SK-MEL-5 (cell line): ENCODE measurements at places on chromosomes 4 and X.

DNA sequence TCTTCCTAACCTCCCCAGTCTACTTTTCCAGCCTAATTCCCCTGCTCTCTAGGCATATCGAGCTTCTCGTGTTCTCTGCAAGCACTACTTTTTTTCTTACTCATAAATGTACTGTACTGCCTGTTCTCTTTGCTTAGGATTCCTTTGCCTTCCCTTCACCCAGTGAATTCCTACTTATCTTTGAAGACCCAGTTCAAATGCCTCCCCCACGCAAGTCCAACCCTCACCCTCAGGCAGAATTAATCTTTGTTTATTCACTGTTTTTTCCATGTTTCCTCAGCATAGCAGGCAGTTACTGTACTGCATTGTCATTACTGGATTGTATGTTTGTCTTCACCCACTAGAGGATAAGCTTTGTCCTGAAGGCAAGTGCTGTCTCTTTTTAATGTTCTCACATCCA, 287.7 kb downstream of the BMPR1B start:
- peak; percentile 80 for DNase-seq

GRCh38 chrX:45668686-45669443, 468.2 kb upstream of the DIPK2B start:
- DNase-seq, result no peak

GRCh38 chr4:107246761-107247160, 210.6 kb upstream of the DKK2 start:
- no peak for DNase-seq

DNA sequence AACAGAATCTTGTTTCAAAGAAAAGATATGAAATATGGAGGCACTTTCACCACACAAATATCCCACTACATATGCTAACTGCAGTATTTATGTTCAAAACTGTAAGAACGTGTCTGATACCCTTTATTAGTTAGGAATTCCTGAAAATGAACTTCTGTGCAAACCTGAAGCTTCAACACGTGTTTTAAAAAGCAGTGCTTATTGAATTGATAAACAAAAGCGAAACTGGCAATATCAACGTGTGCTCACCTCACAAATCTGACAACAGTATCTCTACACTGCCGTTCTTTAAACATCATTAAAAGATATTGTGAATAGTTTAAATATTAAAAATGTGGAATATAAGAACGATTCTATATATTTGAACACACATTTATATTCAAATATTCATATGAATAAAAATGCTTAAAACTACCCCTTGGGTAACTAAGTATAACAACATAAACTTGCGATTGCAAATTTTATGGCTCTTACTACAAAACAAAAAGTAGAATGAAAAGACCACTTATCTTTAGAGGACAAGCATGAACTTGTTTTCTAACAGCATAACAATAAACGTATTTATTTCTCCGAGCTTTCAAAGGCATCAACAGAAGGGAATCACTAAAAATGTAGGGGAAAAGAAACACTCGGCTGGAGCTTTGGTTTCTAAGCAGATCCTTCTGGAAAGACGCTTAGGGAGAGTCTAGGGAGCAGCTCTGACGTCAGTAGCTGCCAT, at the start of gene LRP2BP:
Gene LRP2BP, minus strand, starts transcription at position 687 of the 718 bp plus-strand sequence. CDS start 17,738 bp downstream, outside the sequence.
- DNase-seq, result peak; percentile 93

DNA sequence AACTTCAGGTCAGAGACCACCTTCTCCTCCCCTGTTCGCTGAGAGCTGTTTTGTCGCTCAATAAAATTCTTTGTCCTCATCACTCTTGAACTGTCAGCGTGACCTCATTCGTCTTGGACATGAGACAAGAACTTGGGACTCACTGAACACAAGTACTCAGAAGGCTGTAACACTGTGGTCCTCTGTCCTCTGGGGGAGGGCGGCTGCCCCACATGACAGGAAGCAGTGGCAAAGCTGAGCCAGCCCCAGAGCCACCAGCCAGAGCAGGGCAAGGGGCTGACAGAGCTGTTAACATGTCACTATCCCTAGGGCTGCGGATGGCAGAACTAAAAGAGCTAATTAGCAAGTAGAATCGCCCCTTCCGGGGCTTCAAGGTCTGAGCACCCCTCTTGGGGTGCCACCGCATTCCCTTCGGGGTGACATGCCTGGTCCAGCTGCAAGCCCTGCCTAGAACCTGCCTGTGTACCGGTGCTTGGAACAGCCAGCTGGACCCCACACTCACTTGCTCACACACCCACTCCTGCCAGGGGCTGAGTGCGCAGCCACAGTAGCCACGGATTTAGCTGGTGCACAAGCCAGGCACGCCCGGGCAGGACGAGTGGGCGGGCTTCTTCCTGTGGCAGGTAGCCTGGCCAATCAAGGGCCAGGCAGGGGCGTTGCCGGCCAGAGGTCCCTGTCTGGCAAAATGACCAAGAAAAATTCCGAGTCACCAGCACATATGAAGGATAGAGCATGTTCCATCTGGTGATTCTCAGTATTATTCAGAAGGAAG, 648.6 kb upstream of the AGA start:
- peak; percentile 71 for DNase-seq

DNA sequence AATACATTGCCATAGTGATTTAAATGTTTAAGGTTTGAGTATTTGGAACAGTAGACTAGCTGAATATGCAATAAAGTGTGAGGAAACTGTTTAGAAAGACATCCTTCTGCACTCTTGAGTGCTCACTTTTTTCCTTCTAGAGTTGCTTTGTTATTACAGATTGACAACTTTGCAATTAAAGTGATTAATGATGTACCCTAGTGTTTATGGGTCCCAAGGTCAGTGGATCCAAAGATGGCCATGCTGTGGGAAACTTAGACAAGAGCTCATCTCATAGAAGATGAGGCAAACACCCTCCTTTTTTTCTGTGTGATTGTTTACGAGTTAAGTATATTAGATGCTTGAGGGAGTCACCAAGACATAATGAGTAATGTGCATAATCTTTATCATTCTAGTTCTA, 118.8 kb downstream of the PDLIM5 start:
- DNase-seq, result no peak

- DNase-seq, result no peak
Measured at GRCh38 chrX:2452799-2453198, 48.0 kb downstream of the DHRSX start.

DNA sequence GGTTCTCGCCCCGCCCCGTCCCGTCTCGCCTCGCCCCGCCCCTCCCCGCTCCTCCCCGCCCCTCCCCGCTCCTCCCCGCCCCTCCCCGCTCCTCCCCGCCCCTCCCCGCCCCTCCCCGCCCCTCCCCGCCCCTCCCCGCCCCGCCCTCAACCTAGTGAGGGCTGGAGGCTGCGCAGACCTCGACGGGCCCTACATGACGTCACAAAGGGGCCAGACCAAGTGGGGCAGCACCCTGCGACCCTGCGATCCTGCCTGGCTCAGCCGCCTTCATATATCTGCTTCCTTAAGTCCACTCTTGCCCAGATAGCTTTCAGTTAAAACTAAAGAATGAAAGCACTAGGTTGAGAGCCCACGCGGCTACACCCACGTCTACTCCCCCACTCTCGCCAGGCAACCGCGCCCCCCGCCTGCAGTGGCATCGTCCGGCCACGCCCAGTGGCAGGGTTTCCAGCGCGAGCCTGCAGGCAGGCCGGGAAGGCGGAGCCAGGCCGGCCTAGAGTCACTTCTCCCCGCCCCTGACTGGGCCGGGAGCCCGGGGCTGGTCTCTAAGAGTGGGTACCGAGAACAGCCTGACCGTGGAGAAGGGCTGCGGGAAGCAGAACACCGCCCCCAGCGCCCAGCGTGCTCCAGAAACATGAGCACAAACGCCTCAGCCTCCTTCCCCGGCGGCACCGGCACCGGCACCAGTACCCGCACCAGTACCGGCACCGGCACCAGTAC, 1.5 kb upstream of the MAOA start:
- DNase-seq, result peak; percentile 87

- no peak for DNase-seq
Measured at GRCh38 chr4:74631988-74632387, 162.3 kb downstream of the BTC start.

GRCh38 chr4:8376361-8377102, 64.0 kb downstream of the ACOX3 start:
- DNase-seq, result no peak

- no peak for DNase-seq
Measured at GRCh38 chr4:80980239-80980638, 50.3 kb upstream of the BMP3 start.

DNA sequence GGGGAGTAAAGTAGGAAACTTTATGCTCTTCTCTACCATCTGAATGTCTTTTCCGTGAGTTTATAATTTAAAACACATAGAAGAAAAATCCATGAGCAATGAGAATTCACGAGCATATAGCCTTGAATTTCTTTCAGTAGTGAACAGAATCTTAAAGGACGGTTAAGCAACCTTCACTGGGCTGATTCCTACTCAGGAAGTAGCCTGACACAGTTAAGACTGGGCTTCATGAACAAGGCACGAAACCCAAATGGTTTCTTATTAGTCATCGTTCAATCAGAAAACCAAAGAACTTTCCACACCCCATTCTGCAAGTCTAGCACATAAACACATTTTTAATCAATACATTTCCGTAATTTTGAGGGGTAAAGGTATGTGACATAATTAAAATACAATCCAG, 95.8 kb downstream of the SH3KBP1 start:
- DNase-seq, result no peak

DNA sequence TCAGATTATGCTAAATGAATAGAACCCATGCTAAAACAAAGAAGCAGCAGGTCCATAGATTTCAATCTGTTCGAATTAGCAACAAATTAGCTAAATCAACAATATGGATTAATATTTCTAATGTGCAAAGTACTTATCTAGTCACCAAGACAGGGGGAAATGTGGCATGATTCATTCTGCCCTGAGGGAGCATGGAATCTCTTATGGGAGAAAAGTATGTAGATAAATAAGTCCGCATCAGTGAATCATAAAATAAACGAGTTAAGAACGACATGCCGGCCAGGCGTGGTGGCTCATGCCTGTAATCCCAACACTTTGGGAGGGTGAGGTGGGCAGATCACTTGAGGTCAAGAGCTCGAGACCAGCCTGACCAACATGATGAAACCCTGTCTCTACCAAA, 102.1 kb downstream of the ANOS1 start:
- no peak for DNase-seq

DNA sequence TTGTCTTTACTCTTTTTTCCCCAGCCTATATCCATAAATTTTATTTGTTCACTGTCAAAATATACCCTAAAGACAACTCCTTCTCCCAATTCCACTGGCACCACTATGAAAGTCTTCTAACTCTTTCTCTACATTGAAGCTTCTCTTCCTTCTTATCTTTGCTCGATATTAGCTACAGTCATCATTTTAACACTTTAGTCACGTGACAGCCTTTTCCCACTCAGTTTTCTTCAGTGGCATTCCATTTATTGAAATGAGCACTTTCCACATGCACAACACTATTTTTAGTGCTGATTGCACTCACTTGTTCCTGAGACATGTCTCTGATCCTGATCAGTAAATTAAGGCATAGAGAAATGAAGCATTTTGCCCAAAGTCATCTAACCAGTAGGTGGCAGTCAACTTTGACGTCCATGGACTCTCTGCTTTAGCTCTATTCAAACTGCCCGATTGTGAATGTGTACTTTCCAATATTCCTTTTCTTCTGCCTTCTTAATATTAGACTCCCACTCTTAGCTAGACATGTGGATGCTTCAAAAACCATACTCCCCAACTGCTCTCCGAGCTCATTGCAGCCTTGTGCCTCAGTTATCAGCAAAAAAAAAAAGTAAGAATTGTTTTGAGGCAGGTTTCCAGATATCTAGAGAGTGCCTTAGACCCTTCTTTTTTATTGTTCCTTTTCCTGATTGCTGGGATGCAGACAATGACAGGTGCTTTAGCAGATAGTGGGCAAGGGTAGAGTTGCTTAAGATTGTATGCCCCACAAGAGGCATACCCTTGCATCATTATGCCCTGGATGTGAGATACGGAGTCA, 394.4 kb upstream of the ADGRL3 start:
- DNase-seq, result peak; percentile 54

GRCh38 chrX:53356186-53356585, 66.3 kb downstream of the SMC1A start:
- peak; percentile 22 for DNase-seq

GRCh38 chrX:19904778-19905367, 17.5 kb upstream of the SH3KBP1 start:
- DNase-seq, result peak; percentile 67

DNA sequence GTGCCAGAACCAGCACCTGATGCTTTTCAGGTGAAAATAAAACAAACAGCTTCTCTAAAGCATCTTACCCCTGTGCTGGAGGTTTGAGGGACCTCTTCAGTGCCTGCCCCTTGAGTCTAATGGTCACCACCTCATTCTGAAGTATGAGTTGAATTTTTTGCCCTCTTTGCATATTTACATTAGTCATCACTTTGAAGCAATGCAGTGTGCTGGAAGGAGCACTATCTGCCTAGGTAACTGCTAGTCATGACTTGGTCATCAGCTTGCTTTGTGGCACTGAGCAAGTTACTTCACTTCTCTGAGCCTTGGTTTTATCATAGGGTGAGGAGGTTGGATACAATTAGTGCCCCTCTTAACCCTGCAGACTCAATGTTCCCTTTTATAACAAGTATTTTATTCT, 44.9 kb downstream of the SPATA18 start:
- no peak for DNase-seq

DNA sequence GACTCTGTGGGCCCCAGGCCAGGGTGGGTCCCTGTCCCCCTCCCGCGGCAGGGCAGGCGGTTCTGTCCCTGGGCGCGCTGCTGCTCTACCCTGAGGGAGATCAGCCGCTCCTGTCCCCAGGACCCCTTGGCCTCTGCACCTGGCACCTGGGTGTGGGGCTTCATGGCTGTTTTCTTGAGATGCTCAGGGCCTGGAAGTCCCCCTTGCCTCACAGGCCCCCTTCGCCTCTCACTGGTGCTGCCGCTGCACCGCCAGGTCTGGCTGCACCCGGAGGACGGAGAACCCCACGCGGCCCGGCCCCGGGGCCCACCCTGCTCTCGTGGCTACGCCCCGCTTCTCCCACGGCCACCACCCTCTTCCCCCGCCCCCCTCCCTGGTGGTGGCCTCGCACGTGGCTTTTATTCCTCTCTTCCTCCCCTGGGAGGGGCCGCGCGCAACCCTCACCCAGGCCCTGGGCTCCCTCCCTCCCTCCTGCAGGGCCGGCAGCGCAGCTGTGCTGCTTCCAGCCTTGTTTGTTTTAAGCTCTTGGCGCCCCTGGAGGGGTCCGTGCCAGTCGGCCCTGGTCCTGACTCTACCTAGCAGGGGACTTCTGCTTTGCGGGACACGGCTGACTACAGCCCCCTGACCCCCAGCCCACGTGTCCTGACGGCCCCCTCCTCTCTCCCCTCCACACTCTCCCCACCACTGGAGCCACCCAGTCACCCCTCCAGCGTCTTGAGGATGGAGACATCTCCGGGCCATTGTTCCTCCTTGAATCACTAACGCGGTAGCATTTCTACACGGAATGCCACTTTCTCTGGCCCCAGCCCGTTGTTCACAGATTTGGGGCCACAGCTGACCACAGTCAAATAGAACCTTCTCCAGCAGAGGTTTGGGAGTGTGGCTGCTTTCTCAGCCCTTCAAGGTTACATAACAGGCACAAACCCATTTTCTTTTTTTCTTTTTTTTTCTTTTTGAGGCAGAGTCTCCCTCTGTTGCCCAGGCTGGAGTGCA, 20.6 kb upstream of the CLDN24 start:
- DNase-seq, result no peak

DNA sequence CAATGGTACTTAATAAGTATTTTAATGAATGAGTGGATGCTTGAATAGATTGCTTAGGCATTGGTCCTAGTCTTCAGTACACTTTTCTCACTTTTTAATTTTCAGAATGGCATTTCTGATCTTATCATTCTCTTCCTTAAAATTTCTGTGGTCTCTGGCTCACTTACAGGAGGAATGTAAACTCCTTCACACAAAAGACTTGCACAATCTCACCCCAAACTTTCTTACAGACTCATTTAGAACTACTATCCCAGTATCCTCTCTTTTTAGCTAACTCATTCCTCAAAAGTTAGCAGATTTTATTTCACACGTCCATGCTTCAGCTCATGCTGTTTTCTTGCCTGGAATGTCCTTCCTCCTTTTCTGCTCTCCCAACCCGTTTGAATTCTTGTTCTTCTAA, 350.1 kb downstream of the GRXCR1 start:
- DNase-seq, result no peak
